ENCODE measurements at places on chromosomes 4 and X.

DNA sequence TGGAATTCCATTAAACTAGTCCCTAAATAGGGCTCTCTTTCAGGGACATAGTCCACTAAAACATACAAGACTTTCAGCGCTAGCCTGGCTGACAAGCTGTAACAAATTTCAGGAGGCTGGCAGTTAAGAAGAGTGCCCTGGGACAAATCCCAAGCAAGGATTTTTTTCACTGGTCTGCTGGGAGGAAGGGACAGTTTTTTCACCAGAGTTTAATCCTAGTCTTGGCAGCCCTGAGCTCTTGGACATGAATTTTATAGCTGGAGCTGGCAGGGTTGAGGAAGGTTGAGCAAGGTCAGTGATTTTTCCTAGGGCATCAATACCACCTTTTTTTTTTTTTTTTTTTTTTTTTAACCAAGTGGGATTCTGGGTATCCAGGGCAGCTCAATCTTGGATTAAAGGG lies 184.4 kb downstream of the SH2D1A start:
- DNase-seq: no peak

DNA sequence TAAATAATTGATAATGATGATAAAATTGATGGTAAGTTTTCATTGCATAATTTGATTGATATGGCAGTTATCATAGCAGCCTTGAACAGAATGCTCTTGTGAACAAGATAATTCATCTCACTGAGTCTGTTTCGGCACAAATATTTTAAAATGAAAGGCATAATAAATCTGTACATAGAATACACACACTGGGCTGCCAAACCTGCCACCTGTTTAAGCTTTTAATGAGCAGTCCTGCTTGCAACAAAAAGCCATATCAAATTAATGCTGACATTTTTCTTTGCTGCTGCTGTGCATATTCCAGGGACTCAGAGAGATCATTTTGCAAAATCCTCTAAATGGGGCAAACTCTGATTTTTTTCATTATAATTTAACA lies 201.1 kb downstream of the ARHGAP24 start:
- DNase-seq: no peak

GRCh38 chr4:179797738-179798137 lies 2355.5 kb upstream of the AGA start:
- no peak for DNase-seq

DNA sequence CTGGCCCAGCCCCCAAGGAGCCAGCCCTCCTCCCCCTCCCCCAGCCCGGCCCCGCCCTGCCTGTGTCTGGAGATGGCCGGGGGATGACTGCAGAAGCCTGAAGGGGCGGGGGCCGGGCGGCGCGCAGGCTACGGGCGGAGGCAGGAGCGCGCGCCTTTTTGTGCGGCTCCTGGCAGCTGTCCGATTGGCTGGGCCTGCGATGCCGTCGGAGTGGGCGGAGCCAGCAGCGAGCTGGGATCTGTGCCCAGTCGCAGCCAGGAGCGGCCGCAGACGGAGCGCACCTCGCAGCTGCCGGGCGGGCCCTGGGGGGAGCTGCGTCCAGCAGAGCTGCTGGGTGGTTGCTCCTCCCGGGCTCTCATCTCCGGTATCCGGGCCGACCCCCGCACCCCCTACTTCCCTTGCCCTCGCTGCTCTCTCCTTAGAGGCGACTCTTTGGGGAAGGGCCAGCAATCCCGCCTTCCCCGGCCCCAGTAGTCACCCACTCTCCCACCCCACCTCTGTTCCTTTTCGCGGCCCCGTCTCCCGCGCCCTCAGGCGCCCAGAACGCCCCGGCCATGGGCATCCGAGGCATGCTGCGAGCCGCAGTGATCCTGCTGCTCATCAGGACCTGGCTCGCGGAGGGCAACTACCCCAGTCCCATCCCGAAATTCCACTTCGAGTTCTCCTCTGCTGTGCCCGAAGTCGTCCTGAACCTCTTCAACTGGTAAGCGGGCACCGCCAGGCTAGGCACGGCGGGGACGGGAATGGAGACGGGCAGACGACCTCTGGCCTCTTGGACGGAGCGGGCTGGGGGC lies at the start of gene GABRQ:
Gene GABRQ (plus strand): TSS at position 247 of the 794 bp plus-strand sequence. CDS start 308 bp downstream, at position 555.
- DNase-seq: peak; percentile 5

Data from activated CD4-positive, alpha-beta T cell treated with anti-CD3 and anti-CD28 coated beads, Interleukin-2, Interleukin-4, amounts not matched to agents 100 ng/mL and 50 ng/mL, durations not matched to agents 16 hours and 8 hours (primary cell).